Naive B cell (primary cell): ENCODE measurements at places on chromosomes 1 and 21. TPM values are rescaled to one million over a fixed set of nuclear protein-coding genes. Genes with fewer than 3 reads are reported as not detected.

DNA sequence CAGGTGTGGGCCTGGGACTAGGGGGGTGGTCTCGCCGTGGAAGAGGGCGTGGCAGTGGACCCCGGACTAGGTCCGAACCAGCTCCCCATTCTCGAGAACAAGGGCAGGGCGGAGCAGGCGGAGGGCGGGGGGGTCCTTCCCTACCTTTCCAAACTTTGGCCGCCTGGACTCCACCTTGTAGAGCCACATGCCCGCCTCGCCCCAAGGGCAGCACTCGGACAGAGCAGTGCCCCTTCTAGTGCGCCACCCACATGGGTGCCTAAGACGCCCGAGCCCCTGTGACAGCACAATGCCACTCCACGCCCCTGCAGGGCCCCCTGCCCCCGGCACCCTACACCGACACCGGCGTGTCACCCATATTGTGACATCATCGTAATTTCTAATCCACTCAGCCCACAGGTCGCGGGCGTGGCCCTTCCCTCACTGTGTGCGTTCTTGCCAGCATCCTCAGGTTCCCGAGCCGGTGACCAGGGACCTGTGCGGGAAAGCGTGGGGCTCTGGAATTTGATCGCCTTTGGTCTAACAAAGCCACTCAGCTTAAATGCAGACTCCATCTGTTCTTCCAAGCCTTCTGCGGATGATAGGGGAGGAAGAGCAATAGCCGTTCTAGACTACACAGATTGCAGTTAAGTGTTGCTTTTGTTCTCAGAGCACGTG is 553 bp upstream of the STMN1 start:
- H3K36me3 ChIP-seq, result no peaks in the 10 kb centered on the region
- H3K27ac ChIP-seq, result no peak overlapping the region
- no peaks in the 10 kb centered on the region for H3K27me3 ChIP-seq
- peaks cover 14% of the 10 kb centered on the region for H3K4me1 ChIP-seq
- peak; percentile 10 for DNase-seq

DNA sequence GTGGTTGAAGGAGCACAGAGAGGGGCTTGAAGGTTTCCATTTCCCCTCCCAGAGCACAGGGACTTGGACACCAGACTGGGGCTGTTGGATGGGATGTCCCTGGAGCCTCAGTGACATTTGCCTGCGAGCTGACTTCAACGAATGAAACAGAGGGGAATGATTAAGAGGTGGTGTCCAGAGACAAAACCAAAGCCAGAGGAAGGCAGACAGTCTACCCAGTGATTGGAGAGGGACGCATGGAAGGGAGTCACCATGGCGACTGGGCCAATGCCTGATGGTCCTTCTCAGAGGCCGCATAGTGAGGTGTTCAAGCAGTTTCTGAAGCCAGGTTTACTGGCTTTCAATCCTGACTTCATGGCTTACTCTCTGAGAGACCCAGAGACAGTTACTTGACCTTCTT is 77.2 kb downstream of the NUF2 start:
- H3K36me3 ChIP-seq, result peaks cover 3% of the 10 kb centered on the region
- DNase-seq, result no peak
- no peaks in the 10 kb centered on the region for H3K4me1 ChIP-seq
- H3K27me3 ChIP-seq, result peaks cover 27% of the 10 kb centered on the region
- H3K27ac ChIP-seq, result no peak overlapping the region

DNA sequence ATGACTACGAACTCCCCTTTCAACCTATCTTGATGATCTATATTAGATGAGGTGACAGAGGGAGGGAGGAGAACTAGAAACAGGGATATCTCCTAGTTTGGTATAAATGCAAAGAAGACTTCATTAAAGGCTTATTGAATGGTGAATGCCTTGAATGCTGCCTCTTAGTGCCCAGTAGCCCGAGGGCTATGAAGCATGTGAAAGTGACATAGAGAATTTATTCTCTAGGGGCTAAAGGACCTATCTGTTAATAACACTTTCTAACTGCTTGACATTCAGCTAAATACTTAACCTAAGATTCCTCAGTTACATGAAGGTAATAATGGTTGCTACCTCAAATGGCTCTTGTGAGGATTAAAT is 764.1 kb downstream of the LTN1 start:
- no peak overlapping the region for H3K27ac ChIP-seq
- H3K4me1 ChIP-seq, result no peaks in the 10 kb centered on the region
- no peak overlapping the region for H3K4me3 ChIP-seq
- DNase-seq, result no peak

DNA sequence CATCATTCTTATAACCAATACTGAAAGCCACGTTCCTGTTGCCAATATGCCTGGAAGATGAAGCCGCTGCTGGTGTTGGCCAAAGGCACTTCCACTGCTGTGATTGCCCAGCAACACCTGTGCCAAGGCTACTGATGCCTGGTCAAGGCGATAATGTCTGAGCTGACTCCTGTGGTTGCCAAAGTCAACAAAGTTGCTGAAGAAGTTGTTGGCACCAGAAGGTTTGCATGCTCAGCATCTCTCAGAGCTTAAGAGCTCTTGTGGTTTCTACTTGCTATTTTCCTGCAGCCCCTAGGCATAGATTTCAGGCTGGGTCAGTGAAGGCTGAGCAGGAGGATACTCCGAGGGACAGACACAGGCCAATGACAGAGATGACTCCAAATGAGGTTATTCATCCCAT is 63.4 kb upstream of the RAB3GAP2 start:
- peaks cover 3% of the 10 kb centered on the region for H3K4me1 ChIP-seq
- no peaks in the 10 kb centered on the region for H3K36me3 ChIP-seq
- no peaks in the 10 kb centered on the region for H3K27me3 ChIP-seq

GRCh38 chr1:154973344-154974101 is 958 bp upstream of the CKS1B start:
- no peaks in the 10 kb centered on the region for H3K36me3 ChIP-seq
- H3K27ac ChIP-seq, result peak overlapping the region; percentile 87
- H3K27me3 ChIP-seq, result no peaks in the 10 kb centered on the region
- H3K4me3 ChIP-seq, result no peak overlapping the region
- peak; percentile 86 for DNase-seq
- peaks cover 23% of the 10 kb centered on the region for H3K4me1 ChIP-seq

GRCh38 chr1:193799371-193799770 is 613.0 kb upstream of the B3GALT2 start:
- H3K4me3 ChIP-seq, result no peak overlapping the region
- peaks cover 9% of the 10 kb centered on the region for H3K27me3 ChIP-seq
- no peaks in the 10 kb centered on the region for H3K4me1 ChIP-seq
- no peak for DNase-seq
- no peak overlapping the region for H3K27ac ChIP-seq
- H3K36me3 ChIP-seq, result no peaks in the 10 kb centered on the region

- peaks cover 33% of the 10 kb centered on the region for H3K4me1 ChIP-seq
- peak overlapping the region; percentile 58 for H3K4me3 ChIP-seq
- H3K27ac ChIP-seq, result peak overlapping the region; percentile 88
- DNase-seq, result peak; percentile 54
- H3K36me3 ChIP-seq, result no peaks in the 10 kb centered on the region
- H3K27me3 ChIP-seq, result peaks cover 12% of the 10 kb centered on the region
Observed at GRCh38 chr1:32431736-32432400, 33.0 kb upstream of the ZBTB8B start.

DNA sequence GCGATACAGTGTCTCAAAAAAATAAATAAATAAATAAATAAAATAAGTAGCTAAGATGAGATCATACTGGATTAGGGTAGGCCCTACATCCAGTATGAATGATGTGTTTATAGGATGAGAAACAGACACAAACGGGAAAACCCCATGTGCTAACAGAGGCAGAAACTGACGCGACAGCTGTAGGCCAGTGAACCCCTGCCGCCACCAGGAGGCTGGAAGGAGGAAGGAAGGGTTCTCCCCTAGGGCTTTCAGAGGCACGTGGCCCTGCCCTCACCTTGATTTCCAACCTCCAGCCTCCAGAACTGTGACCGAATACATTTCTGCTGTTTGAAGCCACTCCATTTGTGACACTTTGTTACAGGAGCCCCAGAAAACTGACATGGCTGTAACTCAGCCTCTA is 38.5 kb downstream of the CHD5 start:
- H3K36me3 ChIP-seq, result no peaks in the 10 kb centered on the region
- no peak overlapping the region for H3K27ac ChIP-seq
- no peaks in the 10 kb centered on the region for H3K4me1 ChIP-seq
- DNase-seq, result no peak

The TCHHL1 gene
- not detected for polyA plus RNA-seq

The DMRTA2 gene
- not detected for polyA plus RNA-seq

The KLF17 gene
- not detected for polyA plus RNA-seq
